Fibroblast of skin of right quadriceps (primary cell): ENCODE measurements at places on chromosomes 7 and 10.

DNA sequence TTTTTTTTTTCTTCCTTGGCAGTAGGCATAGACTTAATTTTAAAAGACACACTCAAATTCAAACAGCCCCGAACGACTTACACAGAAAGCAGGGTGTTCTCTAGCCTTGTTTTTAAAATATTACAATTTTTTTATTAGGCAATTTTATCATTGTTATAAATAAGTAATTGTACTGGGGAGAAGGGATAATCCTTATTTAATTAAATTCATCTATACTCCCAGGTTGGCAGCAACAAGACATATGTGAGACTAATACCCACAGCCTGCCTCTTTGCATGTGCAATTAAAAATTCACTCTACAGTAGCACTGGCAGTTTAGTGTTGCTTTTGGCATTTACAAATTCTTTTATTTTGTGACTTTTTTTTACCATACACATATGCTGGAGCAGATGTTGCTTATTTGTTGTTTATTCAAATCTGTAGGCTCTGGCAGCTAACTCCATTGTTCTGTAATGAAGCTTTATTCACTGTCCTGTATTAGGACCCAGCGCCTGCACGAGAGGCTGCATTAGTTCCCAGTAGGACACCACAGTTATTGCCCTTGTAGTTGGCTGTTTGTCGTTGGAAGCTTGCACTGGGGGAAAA lies 84.9 kb upstream of the PPP1R17 start:
- DNase-seq: no peak

- peak; percentile 54 for DNase-seq
Measured at GRCh38 chr10:6737080-6737641, 157.1 kb upstream of the PRKCQ start.

- no peak for DNase-seq
Measured at GRCh38 chr7:128738570-128739047, 550 bp upstream of the CALU start.

DNA sequence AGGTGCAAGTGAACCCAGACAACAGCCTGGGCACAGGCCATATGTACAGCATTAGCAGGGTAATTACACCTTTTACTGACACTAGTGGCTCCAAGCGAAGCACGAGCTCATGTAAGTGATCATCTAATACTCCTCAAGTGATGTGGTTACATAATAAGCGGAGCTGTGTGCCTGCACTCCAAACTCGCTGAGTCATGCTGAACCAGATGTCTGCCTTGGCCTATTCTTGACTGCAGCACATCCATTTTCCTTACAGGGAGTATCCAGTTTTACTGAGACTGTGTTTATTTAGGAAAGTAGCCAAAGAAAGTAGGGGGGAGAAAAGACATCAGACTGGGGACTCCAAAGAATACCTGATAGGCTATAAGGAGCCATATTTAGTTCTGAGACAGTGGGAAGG lies 90.1 kb downstream of the GRM3 start:
- DNase-seq: peak; percentile 2

DNA sequence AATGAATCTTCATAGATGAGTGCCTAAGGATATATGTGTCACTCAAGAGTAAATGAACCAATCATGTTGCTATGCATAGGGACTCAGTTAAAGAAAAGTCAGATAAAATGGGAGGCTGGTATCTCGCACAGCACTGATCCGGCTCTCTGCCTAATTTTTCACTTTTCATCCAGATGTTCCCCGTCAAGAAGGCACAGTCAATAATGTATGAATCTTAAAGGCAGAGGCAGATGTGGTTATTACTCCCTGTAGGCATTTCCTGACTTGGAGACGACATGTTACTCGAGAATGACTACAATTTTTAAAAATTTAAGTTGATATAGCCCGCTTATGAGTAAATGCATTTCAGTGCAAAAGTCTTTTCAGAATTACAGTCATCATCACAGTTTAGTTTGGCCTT lies 113.6 kb downstream of the TBXAS1 start:
- peak; percentile 4 for DNase-seq

GRCh38 chr7:21966271-21966670 lies 20.6 kb upstream of the CDCA7L start:
- DNase-seq: no peak

- DNase-seq: no peak
Measured at GRCh38 chr10:5816170-5816569, 2.9 kb upstream of the GDI2 start.

GRCh38 chr7:101838837-101839483 lies 21.5 kb downstream of the CUX1 start:
- no peak for DNase-seq

DNA sequence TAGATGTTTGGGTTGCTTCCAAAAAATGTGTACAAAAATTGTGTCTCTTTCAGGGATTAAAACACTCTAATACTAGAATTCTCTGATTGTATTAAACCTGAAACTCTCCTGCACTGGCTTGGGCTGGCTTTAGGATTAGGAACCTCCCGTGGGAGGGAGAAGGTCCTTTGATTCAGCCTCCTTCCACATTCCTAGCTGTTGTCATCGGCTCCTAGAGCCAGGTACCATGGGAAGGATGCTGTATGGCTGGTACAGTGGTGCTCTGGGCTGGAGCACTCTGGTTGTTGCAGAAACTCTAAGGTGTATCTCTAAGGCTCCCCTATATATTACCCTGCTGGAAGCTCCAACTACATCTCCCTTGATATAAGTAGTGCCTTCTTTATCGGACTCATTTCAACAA lies 245.2 kb upstream of the FOXK1 start:
- no peak for DNase-seq

- DNase-seq: no peak
Measured at GRCh38 chr10:7409732-7410168, 1.1 kb downstream of the SFMBT2 start.

- no peak for DNase-seq
Measured at GRCh38 chr7:22812353-22812752, 10.3 kb downstream of the TOMM7 start.

GRCh38 chr7:29770371-29770770 lies 35.9 kb upstream of the WIPF3 start:
- DNase-seq: no peak

- no peak for DNase-seq
Measured at GRCh38 chr7:531777-532176, 12.1 kb upstream of the PDGFA start.

GRCh38 chr7:42457663-42458062 lies 220.7 kb upstream of the GLI3 start:
- DNase-seq: peak; percentile 15

DNA sequence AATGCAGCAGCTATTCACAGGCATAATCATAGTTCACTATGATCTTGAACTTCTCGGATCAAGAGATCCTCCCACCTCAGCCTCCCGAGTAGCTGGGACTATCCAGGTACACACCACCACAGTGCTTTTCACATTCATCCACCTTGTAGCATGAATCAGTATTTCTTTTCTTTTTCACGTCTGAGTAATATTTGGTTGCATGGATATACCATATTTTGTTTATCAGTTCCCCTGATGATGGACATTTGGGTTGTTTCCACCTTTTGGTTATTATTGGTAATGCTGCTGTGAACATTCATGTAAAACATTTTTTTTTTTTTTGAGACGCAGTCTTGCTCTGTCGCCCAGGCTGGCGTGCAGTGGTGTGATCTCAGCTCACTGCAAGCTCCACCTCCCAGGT lies 3.6 kb upstream of the TBC1D12 start:
- DNase-seq: no peak

DNA sequence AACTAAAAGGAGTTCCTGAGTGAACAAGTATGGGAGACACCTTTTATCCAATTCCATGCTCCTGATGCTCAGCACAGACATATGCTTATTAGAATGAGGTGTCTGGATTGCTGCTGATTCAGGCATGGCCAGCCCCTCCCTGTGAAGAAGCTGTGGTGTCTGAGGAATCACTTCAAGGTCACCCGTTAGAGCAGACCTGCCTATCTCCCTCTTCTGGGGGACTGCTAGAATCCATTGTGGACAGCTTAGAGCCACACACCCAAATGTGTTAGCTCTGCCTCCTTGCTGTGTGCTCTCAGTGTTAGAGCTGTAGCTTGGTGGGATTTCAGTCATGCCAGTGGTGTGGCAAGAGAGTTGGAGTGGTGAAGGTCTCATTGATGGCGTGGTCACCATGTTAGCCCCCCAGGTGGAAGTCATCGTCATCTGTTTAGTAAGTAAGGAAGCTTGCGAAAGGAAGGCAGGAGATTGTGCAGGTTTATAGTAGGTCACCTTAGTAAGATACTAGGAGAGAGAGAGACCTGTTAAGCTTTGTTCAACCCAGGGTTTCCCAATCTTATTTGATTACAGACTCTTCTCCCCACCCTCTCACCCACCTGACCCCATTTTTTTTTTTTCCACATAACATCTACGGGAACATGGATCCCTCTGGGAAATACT lies 12.8 kb downstream of the PRXL2A start:
- no peak for DNase-seq

DNA sequence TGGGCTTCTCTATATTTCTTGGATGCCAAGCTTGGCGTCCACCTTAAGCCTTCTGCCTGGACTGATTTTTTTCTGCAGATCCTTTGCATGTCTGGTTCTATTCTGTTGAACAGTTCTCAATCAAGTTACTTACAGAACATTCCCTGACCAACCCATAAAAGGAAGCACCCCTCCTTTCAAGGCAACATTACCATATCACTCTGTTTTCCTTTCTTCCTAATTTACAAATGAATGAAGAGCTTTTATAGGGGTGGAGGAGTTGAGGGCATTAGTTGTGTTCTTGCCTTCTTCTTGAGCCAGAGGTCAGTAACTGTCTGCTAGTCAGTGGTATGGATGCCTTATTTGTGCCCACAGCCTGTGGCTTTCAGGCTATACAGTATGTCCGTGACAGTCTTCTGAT lies 361.0 kb downstream of the PHTF2 start:
- DNase-seq: no peak

DNA sequence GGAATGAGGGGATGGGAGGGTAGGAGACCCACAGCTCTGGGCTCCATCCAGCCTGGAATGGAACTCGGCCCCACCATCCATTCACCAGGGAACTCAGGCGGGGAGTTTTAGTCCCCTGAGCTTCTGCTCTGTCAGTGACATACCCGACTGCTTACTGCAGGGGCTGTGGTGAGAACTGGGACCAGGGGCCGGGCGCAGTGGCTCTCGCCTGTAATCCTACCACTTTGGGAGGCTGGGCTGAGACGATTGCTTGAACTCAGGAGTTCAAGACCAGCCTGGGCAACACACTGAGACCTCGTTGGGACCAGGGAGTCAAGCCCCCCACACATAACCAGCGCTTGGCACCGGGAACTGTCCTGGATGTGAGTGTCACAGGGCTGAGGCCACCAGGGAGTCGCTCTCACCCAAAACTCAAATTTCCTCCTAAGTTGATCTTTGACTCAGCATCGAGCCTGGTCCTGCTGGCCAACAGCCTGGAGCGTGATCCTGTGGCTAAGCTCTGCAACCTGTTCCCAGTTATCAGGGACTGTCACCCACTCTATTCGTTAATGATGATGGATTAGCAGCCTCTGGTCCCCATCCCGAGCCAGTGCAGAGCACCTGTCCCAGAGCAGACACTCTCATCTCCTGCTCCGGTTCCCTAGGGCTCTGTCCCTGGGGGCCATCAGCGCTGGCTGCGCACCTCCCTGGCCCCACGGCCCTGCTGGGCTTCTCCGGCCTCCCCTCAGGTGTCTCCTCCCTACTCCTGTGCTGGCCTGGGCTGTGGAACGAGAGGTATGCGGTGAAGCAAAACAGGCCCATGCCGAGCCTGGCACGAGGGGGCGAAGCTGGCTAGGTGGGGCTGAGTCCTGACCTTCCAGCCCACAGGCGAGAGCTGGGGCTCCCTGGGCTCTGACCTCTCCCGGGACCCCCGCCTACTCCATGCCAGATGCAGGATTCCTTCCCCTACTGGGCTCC lies 902 bp upstream of the CLDN15 start:
- DNase-seq: no peak

DNA sequence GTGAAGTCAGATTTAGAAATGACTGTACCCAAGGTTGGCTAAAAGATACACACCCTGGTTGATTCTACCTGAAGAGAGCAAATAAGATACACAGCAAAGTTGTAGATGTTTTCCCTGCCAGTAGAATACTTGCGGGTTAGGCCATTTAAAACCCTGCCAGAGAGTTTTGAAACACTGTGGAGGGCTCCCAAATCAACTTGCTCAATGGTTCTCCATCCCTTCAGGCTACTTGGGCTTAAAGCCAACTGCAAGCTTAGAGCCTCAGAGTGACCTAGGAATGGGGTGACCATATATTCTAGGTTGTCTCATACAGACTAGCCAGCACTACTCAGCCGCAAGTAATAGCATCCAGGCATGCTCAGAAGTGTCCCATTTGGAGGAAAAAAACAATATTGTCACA lies 10.0 kb downstream of the CAV1 start:
- no peak for DNase-seq

DNA sequence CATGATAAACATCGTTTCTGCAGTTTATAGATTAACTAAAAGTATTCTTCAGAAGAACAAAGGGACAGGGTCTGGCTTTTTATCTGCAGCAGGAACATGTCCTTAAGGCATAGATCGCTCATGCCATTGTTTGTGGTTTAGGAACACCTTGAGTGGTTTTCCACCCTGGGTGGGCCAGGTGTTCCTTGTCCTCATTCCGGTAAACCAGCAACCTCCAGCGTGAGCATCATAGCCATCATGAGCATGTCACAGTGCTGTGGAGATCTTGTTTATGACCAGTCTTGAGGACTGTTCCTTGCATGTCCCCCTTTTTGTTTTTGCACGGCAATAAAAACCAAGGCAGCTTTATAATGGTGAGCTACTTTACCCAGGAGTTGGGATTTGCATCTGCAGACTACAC lies 33.9 kb downstream of the STOX1 start:
- no peak for DNase-seq

GRCh38 chr7:109101332-109101731 lies 531.7 kb downstream of the DNAJB9 start:
- DNase-seq: no peak

DNA sequence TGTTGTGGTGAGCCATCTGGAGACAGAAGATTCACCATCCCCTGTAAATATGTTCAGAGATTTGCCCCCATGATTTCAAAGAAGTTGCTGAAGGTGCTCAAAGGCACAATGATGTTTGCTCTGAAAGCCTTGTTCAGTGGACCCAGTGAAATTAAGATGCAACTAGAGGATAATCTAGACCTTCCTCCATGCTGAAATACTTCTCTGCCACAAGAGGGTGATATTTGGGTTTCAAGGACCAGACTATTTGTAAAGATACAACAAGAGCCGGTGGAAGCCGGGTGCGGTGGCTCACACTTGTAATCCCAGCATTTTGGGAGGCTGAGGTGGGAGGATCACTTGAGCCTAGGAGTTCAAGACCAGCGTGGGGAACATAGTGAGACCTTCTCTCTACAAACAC lies 13.5 kb upstream of the MSRB2 start:
- DNase-seq: no peak

GRCh38 chr10:31694126-31694685 lies 234.4 kb downstream of the ARHGAP12 start:
- DNase-seq: no peak

DNA sequence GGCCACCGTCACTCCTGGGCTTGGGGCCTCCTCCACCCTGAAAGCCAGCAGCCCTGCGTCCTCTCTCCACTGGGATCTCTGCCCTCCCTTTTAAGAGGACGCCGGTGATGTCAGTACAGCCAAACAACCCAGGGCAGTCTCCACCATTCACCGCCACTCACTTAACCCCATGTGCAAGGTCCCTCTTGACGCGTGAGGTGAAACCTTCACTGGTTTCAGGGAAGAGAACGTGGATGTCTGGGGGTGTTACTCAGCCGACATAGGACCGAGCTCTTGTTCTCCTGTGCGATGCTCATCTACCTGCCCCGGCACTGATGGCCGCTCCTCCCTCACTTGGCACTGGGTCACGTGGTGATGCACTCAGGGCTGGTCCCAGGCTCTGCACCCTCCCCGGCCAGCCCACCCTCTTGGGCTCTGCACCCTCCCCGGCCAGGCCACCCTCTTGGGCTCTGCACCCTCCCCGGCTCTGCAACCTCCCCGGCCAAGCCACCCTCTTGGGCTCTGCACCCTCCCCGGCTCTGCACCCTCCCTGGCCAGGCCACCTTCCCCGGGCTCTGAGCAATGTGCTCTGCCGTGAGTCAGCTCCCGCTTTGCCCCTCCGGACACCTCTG lies 36.1 kb downstream of the ADGRA1 start:
- DNase-seq: no peak
